ENCODE measurements at places on chromosomes 2 and 18.

- DNase-seq = no peak
These were observed 15.2 kb downstream of the INPP5D start for GRCh38 chr2:233075141-233075965.

- no peak for DNase-seq
These were observed 208.1 kb downstream of the NCKAP5 start for GRCh38 chr2:133360190-133360589.

DNA sequence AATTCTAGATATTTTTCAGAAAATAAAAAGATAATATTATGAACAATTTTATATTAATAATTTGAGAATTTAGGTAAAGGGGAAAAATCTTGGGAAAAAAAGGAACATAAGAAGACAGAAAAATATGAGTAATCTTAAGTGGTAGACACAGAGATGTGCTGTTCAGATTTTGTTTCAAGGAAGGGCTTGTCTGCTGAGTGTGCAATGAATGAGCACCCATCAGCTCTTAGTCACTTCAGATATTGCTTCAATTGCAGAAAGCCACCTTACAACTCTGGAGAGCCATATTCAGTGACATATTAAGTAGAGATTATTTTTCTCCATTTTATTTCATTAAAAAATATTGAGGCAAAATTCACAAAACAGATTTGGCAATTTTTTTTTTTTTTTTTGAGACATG is 282.0 kb upstream of the CHST9 start:
- DNase-seq = no peak

DNA sequence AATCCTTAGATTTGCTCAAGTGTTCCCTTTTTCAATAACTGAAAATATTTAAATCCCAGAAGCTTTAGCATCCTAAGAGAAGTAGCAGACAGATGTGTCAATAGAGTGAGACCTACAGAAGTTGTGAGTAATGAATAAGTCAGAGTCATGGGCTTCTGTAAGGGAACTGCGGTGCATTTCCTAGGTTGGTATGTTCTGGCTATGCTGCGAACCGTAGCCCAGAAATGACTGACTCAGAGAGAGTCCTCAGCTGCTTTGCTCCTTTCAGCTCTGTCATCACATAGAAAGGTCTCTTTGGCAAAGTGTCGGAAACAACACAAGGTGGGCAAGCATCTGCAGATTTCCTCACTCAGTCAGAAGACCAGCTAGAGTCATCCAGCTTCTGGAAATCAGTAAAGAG is 297.1 kb downstream of the ARHGAP15 start:
- DNase-seq = no peak

- no peak for DNase-seq
These were observed 36.5 kb upstream of the GLS start for GRCh38 chr2:190843890-190844699.

GRCh38 chr18:80258640-80259039 is 11.3 kb upstream of the PARD6G start:
- DNase-seq = no peak

DNA sequence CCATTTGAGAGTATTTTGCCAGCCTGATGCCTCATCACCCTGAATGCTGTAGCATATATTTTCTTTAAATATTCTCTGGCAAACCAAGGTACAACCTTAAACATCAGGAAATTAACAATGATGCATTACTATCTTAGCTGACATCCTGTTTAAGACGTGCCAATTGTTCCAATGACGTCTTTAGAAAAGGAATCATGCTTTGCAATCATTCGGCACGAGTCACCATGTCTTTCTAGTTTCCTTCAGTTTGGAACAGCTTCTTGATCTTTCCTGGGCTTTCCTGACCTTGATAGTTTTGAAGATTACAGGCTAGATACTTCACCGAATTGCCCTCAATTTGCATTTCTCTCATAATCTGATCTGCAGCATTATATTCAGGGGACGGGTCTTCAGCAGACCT is 88.2 kb upstream of the GLI2 start:
- DNase-seq = no peak

- DNase-seq = no peak
These were observed 61.3 kb downstream of the ACAA2 start for GRCh38 chr18:49752095-49752457.

GRCh38 chr2:229636571-229636970 is 77.8 kb downstream of the DNER start:
- DNase-seq = no peak
